CD4-positive, alpha-beta memory T cell (primary cell): ENCODE measurements at places on chromosomes 13 and 19. TPM values are rescaled to one million over a fixed set of nuclear protein-coding genes. Genes with fewer than 3 reads are reported as not detected.

Gene ZNF614
- 12.3 TPM for total RNA-seq

Gene TMC4
- total RNA-seq = 1.1 TPM

DNA sequence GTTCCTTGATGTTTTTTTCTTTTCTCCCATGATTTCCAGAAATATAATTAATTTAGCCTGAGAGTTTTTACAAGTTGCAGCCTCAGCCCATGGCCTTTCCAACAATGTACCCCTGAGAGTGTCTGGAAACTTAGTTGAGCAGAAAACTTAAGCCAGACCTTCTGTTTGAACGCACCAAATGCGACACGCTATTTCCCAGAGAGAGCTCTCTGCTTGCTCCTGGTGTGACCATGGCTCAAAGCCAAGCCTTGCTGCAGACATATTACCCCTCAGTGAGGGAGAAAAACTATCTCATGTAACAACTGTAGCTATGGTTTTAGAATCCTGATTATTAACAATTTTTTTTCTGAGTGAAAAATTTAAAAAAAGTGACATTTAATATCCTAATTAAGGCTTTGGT is 1204.5 kb upstream of the SLC10A2 start:
- DNase-seq = no peak

DNA sequence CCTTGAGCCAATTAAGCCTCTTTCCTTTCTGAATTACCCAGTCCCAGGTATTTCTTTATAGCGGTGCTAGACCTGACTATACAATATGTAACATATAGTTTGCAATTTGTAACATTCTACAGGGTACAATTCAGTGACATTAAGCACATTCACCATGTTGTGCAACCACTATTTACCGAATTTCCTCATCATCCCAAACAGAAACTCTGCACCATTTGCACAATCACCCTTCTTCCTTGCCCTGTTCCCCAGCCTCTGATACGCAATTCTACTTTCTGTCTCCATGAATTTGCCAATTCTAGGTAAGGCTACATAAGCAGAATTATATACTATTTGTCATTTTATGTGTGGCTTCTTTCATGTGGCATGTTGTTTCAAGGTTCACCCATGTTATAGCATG is 13.7 kb upstream of the SIGLEC10 start:
- DNase-seq = no peak

DNA sequence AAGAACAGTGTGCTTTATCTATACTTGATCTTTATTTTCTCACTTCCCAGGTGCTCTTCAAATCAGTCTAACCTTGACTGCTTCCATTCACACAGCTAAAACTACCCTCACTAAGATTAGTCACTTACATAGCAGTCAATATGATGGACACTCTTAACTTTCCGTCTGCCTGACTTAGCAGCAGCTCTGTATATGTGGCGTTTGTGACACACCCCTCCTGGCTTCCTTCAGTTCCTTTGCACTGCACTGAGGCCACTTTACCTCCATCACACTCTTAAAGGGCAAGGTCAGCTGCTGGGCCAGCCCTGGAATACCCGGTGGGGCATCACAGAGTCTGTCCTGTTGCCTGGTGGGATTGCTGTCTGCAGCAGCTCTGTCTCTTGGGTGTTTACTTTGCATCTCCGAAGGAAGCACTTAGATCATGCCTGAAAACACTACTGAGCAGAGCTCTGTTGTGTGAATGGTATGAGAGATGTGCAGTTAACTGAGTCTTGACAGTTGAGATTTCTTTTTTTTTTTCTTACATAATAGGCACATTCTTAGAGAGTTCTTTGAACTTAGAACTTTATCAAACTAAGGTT is 35.6 kb upstream of the IL17D start:
- no peak for DNase-seq

DNA sequence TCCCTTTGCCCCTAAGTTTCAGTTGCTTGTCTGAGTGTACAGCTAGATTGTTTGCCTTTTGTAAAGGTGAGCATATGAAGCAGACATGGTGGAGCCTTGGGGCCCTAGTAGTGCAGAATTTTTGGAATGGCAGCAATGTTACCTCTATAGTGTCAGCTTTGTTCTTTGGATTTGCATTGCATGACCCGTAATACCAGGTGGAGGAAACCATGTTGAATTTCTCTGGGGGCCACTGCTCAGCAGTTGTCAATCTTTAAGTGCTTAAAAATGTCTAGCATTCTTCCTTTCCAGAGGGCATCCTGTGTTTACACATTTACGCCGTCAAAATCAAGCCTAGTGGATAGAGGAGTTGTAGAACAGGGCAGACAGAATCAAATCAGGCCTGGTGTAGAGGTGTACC is 303.3 kb downstream of the ATP8A2 start:
- DNase-seq = no peak
